Stimulated activated CD8-positive, alpha-beta memory T cell treated with anti-CD3 and anti-CD28 coated beads, Interleukin-7, amount 100 ng/mL, for 24 hours (primary cell): ENCODE measurements at places on chromosomes 2 and 18.

DNA sequence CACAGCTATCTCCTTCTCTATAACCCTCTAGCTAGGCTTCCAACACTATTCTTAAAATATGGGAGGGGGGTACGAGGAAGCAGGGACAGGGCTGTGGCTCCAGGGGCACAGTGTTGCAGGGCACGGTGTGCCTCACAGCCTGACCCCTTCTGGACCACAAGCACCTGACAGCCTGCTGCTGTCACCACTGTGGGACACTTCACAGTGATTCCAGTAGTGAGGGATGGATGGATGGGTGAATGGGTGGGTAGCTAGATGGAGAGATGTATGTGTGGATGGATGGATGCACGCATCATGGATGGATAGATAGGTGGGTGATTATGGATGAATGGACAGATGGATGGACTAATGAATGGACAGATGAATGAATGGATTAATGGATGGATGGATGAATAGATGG lies 21.6 kb downstream of the PXDN start:
- DNase-seq: no peak

DNA sequence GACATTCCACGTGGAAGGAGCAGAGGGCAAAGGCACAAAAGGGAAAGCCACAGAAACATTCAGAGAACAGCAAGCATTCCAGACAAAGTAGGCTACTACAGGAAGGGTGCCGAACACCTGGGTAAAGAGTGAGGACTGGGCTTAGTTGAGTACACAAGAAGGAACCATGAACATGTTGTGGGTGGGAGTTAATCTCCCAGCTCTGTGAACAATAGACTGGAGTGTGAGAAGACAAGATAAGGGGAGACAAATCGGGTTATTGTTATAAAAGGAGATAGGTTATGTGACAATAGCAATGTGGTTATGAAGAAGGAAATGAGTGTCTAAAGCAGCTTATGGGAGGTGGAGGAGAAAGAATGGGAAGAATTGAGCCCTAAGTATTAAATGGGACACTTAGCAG lies 70.0 kb downstream of the DPP4 start:
- no peak for DNase-seq

- no peak for DNase-seq
Measured at GRCh38 chr18:67969458-67969857, 452.9 kb upstream of the DSEL start.

DNA sequence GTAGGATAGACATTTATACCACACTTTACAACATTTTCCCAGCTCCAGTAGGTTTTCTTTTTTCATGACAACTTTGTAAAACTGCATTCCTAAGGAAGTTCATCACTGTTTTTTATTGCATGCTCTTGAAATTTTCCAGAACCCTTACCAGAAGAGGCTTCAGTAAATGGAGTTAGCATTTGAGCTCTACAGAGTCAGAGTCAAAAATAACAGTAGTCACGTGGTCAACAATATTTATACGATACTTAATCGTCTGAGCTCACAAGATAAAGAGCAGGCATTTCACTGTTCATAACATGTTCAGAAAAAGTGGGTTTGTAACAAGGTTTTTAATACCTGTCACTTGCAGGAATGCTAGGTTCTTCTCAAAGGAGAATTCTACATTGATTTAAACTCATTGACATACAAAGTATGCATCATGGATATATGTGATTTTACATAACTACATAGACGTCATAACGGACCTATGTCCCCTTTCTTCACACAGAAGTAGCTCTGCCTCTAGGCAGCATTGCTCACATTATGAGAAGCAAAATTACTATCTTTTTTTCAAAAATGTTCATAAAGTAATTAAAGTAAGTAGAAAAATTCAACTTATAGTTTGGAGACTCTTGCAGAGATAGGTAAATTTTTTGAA lies 187.0 kb upstream of the COL3A1 start:
- DNase-seq: no peak

DNA sequence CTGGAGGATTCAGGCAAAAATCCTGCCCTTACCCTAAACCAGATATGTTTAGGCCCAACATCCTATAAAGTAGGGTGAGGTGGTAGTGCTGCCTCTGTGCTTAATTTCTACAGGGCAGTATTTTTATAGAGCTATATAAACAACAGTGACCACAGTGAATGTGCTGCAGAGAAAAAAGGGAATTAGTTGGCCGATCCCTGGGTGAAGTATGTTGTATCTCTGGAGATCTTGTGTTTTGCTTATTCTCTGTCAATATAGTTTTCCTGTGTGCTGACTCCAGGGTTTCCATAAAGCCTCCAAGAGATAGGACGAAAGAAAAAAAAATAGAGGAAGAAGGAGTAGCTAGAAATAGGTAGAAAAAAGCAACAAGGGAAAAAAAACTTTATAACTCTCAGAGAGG lies 88.9 kb upstream of the THOC1 start:
- DNase-seq: no peak

- DNase-seq: no peak
Measured at GRCh38 chr2:75007819-75008218, 49.4 kb downstream of the POLE4 start.

DNA sequence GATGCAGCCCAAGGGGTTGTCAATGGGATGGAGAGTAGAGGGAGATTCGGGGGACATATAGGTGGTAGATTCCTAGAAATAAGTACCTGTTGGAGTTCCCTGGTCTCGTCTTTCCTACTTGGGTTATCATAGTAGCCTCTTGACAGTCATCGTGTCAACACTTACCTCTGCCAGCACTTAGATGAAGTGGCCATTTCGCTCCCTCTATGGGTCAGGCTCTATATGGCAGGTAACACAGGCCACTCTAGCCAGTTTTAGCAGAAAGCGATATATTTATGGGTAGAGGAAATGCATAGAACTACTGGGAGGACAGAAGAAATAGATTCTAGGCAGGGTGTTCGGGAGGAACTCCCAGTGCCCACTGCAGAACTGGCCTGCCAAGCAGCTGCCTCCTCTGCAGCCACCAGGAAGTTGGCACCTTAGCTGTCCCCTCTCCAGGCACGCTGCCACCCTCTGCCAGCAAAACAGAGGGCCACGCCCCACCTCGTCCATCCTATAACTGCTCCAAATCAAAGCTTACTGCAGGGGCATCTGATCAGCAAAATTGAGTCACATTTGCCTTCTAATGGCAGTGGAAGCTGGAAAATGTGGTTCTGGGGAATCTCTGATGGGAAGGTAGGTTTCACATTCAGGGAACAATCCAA lies 181.3 kb downstream of the INSIG2 start:
- no peak for DNase-seq

- no peak for DNase-seq
Measured at GRCh38 chr2:45974056-45974455, 322.6 kb downstream of the PRKCE start.

DNA sequence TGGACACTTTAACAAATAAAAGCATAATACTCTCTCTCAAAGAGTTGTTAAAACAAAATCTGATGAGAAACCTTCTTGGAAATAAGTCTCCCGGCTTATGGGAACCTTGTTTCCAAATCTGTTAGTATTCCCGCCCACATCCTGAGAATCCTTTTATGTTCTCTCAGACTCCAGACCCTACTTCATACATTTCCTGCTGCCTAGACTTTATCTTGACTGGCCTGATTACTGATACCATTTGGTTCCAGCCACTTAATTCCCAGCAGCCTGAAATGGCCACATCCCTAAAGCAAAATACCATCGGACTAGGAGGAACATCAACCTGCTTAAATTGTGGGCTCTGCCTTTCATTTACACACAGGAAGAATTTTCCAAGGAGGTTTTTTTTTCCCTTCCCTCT lies 79.1 kb upstream of the CYP1B1 start:
- DNase-seq: no peak

DNA sequence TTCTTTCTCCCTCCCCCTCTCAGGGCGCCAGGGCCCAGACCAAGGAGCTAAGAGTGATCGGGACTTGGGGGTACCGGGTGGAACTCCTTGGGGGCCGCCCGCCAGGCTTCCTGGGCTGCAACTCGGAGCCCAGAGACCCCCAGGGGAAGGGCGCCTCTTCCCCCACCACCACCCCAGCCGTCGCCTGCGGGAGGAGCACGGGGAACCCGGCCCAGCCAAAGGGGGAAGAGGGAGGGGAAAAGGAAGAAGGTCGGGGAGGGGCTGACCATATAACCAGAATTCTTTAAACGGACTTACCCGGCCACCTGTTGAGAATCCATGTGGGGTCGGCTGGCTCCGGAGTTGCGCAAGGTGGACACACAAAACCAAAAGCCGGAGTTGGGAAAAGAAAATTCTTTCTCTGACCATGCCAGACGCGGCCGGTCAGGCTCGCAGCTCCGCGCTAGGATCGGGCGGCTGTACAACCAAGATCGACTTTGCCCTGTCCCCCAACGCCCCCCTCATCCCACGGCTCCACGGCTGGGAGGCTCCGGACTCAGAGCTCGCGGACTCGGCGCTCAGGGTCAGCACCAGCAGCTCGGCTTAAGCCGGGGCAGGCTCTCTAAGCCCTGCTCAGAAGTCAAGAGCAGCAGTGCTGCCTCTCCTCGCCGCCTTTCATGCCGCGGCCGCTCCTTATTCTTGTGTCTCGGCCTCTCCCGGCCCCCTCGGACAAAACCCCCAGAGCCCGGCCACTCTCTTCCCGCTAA lies 6.3 kb upstream of the SIX3 start:
- DNase-seq: no peak

DNA sequence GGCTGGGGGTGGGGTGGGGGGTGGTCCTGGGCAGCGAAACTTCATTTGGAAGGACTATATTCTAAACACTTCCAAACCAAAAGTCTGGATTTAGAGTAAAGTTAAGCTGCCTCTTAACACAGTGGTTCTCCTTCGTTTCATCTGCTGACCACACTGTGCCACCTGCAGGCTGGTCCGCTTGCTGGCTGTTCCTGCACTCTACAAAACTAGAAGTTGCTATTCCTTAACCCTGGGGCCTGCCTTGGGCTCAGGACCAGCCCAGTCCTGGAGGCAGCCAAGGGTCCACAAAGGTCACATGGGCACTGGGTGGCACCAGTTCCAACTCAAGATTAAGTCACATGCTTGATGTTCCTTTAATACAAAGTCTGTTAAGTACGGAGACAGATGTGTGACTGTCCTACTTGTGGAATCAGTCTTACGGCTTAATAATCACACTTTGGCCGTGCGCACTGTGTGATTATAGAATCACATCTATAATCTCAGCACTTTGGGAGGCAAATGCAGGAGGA lies 195.4 kb downstream of the FAM210A start:
- no peak for DNase-seq

DNA sequence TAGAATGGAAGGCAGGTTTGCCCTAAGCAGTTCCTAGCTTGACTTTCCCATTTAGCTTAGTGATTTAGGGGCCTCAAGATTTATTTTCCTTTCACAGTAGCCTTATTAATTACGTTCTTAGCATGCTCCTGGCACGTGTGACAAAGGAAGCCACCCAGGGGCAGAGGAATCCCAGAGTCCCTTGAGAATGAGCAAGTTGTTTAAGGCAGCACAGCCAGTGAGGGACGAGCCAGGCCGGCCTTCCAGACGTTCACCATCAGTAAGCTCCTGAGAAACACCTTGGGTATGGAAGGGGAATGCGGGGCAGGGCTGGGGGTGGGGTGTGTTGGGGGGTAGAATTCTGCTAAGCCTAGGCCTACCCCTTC lies 76.3 kb downstream of the SOWAHC start:
- DNase-seq: no peak

DNA sequence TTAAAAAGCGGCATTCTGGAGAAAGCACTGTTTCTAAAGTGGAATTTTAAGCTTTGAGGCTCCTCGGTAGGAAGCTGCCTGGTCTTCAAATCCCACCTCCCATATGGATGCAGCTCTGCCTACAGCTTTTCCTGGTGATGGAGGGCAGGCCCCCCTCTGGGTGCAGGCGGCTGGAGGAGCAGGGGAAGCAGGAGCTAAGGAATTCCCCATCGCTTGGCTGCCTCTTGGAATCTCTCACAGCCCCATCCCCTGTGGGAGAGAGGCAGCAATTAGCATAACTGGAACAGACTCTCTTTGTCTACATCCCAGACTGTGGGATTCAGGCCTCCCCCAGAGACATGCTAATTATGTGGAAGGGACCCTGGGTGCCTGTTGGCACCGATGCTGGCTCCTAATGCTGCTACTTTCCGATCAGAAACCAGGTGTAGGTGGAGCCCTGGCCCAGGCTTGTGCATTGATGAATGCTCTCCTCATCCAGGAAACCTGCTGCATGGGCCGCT lies 51.3 kb downstream of the LIPG start:
- no peak for DNase-seq

GRCh38 chr18:9779630-9780029 lies 71.5 kb downstream of the RAB31 start:
- no peak for DNase-seq

GRCh38 chr2:8722986-8723385 lies 41.1 kb downstream of the ID2 start:
- no peak for DNase-seq

DNA sequence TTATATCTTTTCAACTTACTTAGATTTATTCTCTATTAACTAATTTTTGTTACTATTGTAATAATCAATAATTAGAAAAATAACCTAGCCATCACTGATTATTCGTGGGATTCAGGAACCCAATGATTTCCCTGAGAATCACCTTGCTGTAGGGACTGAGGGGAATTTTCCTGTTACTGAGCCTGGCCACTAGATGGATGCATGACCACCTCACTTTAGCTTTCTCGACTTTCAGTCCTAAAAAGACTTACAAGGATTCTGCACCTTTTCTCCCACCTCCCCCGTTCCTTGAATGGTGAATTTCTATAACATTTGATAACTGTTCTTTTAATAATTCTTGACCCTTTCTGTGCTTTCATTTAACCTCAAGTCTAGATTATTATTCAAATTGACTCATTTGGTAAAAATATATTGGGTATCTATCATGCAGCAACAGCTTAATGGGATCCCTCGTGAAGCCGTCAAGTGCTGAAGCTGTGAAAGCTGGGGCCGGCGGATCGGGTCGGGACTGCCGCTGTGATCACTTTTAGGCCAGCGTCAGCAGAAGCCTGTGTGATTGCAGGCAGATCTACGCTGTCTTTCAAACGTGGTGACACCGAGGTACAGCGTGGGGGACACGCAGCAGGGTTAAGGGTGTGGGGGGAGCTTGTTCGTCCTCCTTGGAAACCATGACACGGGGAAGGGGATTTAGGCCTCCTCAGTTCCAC lies 38.8 kb upstream of the TMEM18 start:
- DNase-seq: no peak

DNA sequence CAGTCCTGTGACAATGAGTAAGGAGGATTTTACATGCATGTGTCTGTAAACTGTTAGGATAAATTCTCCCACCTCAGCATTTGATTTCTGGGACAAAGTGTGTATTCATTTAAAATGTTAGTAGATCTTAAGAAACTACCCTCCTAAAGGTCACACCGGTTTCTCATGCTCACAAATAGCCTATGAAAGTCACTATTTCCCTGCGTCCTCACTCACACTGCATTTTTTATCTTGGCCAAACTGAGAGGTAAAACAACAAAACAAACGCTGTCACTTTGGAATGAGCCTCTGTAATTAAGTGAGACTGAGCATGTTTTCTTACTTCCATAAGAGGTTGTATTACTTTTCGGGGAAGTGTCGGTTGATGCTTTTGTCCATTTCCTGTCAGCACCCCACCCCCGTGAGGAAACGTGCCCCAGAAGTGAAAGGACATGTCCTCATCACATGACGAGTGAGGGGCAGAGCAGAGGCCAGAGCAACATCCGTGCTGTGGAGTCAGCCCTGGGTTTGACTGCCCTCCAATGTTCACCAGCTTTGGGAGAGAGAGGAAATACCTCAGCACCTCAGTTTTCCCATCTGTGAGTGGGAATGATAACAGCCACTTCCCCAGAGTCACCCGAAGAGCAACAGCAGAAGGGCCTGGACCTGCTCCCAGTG lies 3.1 kb downstream of the GYPC start:
- no peak for DNase-seq
